Inflammatory macrophage treated with lipopolysaccharide for 1 hour (primary cell): ENCODE measurements at places on chromosomes 6 and 20.

GRCh38 chr6:81744131-81744530 is 8.3 kb downstream of the TENT5A start:
- DNase-seq: peak; percentile 31

GRCh38 chr20:41006126-41006935 is 22.3 kb upstream of the TOP1 start:
- no peak for DNase-seq

DNA sequence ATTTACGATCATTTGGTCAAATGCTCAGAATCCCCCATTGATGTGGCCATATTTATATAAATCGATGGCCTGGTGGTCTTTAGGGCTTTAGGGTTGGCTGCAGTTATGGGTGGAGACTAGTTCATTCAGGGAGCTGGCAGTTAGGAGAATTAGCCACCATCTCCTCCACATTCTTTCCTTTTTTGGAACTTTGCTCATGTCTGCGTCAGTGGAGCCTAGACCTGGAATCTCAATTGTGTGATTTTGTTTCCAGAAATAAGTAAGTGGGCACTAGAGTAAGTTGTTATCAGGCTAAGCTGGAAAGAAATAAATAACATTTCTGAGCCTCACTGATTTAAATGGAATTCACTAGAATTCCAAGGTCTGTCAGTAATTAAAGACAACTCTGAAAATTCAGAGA is 29.0 kb upstream of the ELOVL5 start:
- no peak for DNase-seq

GRCh38 chr20:62307226-62308101 is 4.7 kb downstream of the ADRM1 start:
- DNase-seq: no peak

- no peak for DNase-seq
Observed at GRCh38 chr6:122200440-122200839, 199.0 kb upstream of the HSF2 start.
